ENCODE measurements at places on chromosomes 4 and X.

DNA sequence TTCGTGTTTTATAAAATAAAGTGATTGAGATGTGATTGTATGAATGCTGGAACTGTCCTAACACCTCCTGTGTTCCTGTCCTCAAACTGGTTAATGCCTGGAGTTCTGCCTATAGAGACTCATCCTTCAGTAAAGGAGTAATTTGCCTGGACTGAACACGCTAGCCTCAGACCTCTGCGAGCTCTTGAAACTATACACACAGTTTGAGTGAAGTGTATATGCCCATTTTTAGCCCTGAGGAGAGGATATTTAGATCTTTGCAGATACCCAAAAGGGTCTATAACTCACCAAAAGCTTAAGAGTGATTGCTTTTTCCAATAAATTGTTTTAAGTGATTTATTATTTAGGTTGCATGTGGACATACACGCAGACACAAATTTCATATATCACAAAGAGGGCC lies 29.9 kb upstream of the STIM2 start:
- DNase-seq: no peak

DNA sequence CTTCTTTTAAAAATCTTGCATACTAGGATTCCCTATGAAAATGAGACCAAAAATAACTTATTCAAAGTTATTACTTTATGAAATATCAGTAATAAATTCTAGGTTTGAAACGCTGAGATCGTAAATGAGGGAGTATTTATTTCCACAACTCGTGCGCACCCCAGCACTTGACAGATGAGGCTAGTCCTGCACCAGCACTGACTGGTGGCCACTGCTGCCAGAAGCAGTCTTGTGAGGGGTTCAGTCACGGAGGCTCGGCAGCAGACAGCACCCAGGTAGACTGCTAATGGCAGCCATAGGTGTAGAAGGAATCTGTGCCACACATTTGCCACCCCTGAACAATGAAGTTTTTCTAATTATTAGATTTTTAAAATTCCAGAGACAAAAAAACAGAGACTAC lies 248.7 kb downstream of the CAMK2D start:
- DNase-seq: no peak

DNA sequence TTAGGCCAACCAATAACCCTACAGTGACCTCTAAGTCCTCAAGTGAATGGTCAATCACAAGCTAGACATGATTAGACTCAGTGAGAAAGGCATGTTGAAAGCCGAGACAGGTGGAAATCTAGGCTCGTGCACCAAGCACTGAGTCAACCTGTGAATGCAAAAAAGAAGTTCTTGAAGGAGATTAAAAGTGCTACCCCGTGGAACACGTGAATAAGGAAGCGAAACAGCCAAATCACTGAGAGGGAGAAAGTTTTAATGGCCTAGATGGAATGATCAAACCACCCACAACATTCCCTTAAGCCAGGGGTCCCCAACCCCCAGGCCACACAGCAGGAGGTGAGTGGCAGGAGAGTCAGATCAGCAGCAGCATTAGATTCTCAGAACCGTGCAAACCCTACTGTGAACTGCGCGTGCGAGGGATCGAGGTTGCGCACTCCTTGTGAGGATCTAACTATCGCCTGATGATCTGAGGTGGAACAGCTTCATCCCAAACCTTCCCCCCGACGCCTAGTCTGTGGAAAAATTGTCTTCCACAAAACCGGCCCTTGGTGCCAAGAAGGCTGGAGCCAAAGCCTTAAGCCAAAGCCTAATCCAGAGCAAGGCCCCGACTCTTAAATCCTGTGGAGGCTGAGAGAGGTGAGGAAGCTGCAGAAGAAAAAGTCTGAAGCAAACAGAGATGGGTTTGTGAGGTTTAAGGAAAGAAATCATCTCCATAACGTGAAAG lies 19.5 kb upstream of the PDE6B start:
- no peak for DNase-seq

GRCh38 chrX:50721764-50722521 lies 92.1 kb downstream of the SHROOM4 start:
- DNase-seq: no peak

GRCh38 chrX:66030505-66031317 lies 9.2 kb downstream of the VSIG4 start:
- DNase-seq: peak; percentile 1

DNA sequence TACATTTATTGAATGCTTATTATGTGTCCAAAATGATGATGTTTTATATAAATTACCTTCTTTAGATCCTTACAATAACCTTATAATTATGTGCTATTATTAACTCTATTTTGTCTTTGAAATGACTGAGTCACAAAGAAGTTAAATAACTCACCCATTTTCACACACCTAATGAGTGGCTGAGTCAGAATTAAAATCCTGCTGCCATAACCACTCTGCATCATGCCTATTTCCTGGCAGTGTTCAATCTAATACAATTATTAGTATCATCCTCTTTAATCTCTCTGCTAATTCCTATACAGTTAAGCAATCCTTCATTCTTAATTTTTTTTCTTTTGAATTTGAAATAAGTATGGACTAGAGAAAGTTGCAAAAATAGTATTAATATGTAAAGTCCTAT lies 342.9 kb downstream of the CFAP299 start:
- no peak for DNase-seq

DNA sequence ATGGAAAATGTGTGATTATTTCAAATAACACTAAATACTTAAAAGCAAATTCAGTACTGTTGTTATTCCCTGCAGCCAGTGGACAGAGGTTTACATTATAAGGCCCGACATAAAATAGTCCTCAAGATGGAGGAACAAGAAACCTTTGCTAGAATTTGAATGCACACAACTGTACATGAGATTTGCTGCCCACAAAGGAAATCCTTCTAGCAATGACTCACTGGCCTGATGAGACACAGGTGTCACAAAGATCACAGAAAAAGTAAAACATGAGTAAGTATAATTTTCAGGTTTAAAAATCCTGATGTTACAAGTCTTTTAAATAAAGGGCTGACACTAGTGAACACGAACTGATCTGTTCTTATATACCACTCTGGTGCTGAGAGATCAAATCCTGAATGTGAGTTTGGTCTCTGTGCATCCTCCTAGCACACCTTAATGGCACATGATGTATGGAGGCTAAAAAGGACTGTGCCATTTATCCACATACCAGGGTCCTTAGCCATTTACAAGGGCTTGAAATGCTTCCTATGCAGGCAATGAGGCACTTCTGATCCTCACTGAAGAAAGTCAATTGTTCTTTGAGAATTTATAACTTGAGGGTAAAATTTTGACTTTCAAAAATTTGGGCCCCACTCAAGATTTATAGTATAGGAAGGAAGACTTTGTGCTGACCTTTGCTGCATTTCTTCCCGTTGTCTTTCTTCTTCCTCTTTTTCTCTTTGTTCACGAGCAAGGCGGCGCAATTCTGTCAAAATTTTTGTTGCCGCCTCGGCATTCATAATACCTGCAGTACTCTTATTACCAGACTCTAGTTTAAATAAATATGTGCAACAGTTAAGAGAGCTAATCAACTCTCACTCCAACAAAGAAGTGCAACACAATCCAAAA lies 23.0 kb downstream of the MAP7D3 start:
- DNase-seq: no peak

- no peak for DNase-seq
Observed at GRCh38 chrX:68868902-68869800, 40.3 kb downstream of the EFNB1 start.

- no peak for DNase-seq
Observed at GRCh38 chr4:147747787-147748454, 16.0 kb downstream of the ARHGAP10 start.

- DNase-seq: no peak
Observed at GRCh38 chr4:64497491-64497890, 88.2 kb upstream of the TECRL start.

- DNase-seq: no peak
Observed at GRCh38 chr4:122960611-122961000, 38.2 kb upstream of the NUDT6 start.

DNA sequence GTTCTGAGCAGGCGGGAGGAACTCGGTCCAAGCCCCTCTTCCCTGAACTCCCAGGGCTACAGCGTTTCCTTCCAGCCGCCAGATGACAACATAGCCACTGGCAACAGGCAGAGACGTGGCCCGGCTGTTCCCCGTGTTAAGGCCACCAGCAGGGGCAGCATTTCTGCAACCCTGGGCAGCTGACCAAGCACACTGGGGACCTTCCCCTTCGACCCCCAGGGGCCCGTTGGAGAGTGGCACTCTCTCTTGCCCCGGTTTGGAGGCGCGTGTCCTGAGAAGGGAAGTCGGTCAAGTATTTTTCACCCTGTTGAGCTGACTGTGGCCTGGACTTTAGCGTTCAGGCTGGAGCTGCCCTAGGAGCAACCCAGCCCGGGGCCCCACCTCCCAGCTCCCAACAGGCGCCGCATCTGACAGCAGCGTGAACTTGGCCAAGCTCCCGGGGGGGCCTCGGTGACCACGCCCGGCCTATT lies 37.6 kb downstream of the ZBTB49 start:
- no peak for DNase-seq

GRCh38 chr4:93187892-93188291 lies 640.7 kb upstream of the ATOH1 start:
- no peak for DNase-seq

DNA sequence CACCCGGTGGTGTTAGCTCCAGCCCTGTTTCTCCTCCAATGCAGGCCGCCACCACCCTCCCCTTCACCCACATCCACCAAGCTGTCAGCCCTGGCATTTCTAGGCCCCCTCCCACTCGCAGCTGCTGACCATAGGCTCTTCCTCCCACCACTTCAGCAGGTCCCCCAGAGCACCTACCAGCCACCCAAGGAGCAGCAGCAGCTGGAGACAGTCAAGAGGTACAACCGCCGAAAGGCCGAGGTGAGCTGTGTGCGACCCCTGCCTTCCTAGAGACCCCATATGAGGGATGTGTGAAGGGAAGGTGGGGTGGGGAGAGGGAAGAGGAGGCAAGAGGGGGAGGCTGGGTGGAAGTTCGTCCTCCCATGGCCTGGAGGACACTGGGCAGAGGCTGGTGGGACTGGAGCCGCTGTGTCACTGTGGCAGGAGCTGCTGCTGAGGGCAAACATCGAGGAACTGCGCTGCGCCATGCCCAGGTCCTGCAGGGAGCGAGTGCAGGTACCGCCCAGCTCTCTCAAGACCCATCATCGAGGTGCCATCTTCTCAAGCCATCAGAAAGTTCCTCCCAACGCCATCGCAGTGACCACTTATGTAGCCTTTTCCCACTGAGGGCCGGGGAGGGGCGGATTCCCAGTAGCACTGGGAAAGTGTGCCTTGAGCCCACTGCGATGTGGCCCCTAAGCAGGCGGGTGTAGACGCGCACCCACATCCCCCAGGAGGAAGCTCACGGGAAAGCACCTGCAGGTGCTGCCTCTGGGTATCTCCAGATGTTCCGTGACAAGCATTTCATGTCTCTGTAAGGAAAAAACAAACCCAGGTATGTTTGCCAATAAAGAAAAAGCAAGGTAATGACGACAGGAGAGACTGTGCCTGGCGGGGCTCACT lies 19.2 kb upstream of the RNF4 start:
- DNase-seq: no peak

- no peak for DNase-seq
Observed at GRCh38 chr4:167509551-167509950, 275.3 kb upstream of the SPOCK3 start.

DNA sequence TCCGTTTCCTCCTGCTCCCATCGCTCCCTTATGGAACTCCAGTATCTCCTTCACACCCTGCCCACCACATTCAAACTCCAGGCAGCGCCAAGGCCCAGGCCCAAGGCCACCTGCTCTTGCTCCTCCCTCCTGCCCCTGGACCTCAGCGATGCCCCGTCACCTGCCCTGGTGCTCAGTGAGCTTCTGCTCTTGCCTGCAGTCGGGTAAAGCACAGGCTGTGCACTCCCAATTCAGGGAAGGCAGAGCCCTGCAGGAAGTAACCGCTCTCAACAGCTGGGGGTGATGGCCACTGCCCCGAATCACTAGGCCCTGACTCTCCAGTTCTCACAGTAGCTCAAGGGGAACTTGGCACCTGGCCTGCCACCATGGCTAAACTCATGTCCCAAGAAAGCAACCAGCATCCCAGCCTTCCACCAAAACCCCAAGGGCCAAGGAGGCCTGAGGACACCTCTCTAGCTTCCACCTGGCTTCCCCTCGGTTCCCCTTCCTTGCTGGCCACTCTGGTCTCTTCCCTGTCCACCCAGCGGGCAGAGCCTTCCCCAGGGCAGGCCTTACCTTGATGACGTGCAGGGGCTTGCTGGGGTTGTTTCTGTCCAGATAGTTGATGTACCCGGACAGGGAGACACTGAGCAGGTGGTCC lies 29.3 kb downstream of the WDR1 start:
- no peak for DNase-seq

DNA sequence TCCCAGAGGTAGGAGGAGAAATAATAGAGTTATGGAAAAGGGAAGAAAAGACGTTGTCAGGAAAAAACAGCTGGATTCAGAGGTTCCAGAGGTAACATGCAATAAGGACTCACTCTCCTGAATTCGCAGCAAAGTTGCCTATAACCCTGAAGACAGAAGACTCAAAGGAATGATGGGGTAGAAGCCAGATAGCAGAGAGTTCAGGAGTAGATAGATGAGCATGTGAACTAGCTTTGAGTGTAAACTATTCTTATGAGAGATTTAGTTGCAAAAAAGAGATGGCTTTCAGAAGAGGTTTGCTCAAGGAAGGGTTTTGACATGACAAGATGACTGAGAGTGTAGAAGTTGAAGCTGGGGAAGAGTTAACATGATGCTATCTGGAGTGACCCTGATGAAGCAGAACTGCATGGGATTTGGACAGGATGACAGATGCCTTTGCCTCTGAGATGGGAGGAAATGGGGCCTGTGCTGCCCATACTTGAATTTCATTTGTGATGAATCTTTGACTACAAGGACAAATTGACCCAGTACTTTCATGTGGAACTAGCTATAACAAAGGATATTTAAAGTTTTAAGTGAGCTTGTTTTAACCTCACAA lies 73.9 kb downstream of the AMELX start:
- no peak for DNase-seq

GRCh38 chr4:66367043-66367660 lies 696.9 kb upstream of the EPHA5 start:
- DNase-seq: no peak

DNA sequence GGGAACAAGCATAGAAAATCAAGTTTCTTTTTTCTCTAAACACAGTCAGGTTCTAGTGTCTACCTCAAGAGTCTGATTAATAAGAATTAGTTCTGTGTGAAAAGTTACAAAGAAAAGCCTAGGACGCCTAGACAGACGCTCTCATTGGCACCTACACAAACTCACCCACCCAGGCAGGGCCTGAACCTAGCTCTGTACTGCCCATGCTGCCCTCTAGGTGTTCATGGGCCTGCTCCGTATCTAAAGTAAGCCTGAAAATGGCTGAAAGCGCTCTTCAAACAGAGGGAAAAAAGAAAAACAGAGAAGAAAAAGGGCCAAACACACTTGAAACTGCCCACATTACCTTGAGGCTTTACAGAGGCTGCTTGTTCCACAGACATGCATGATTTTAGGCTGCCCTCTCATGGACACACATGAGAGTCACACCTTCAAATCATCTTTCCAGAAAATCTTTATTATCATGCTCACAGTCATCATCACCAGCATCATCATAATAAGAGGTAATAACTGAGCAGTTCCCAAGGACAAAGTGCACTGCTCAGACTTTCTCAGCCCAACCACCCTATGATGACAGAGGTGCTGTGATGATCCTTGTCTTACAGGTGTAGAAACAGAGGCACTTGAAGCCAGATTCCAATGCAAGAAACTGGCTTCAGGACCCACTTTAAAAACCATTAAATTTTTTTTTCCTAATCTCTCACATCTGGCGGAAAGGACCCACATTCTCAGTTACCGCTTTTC lies 49.6 kb downstream of the MAP7D2 start:
- DNase-seq: peak; percentile 59
